NCI-H1048 (cell line): ENCODE measurements at places on chromosomes 16 and 17.

DNA sequence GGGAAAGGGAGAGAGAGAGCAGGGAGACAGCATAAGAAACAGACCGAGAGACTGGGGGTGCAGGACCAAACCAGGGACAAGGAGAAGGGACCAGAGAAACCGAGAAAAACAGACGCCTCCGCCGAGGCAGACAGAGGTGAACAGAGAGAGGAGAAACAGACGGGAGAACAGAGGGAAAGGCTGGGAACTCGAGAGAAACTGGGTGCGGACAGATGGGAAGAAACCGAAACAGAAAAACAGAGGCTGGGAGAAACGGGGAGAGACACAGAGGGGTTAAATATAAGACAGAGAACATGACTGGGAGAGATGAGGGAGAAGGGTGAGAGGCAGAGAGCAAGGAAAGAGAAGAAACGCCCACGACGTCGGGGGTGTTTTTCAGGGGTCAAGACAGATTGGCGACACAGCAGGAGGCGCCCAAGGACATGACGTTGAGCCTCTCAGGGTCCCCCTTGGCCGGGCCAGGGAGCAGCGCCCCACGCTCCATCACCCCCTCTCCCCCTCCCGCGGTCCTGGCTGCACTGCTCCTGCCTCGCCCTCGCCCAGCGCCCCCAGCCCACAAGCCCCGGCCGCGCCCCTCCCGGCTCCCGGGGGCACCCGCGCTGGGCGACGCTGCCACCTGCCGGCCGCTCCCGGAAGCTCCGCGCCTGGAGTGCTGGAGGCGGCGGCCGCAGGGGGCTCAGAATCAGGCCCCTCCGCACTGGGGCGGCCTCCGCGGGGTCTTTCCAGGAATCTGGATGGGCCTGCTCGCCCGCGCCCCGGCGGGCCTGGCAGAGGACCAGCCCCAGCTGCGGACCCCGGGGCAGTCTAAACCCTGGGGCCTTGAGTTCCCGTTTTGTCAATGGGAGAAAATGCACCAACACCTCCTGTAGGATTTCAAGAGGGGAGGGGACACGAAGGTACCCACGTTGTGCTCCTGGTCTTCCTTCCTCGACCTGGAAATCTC is 1.3 kb upstream of the TMEM92 start:
- DNase-seq, result no peak

DNA sequence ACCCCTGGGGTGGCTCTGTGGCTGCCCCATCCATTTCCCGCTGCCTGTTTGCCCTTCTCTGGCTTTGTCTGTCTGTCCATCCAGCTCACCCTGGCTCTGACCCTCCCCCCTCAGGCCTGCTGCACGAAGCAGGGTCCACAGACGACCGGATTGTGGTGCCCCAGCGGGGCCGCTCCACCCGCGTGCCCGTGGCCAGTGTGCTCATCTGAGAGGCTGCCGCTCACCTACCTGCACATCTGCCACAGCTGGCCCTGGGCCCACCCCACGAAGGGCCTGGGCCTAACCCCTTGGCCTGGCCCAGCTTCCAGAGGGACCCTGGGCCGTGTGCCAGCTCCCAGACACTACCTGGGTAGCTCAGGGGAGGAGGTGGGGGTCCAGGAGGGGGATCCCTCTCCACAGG is 761 bp upstream of the LAT start:
- DNase-seq, result no peak

DNA sequence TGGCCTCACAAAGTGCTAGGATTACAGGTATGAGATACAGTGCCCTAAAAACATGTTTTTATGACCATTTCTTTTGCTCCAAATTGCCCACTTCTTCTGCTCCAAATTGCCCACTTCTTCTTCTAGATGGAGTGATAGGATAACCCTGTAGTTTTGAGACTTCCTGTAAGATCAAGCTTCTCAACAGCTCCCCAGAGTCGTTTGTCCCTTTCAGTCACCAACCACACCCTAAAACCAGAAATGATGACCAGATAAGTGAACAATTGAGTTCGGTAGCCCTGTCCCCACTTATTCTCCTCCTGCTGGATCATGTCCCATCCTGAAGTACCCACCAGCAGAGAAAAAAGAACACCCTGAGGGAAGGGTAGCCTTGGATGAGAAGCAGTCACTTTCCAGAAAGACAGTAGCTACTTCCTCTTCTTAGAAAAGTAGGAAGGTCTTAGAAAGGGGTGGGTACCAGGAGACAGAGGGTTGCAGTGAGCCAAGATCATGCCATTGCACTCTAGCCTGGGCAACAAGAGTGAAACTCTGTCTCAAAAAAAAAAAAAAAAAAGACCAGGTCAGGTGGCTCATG is 2.5 kb downstream of the ODAD4 start:
- DNase-seq, result no peak

DNA sequence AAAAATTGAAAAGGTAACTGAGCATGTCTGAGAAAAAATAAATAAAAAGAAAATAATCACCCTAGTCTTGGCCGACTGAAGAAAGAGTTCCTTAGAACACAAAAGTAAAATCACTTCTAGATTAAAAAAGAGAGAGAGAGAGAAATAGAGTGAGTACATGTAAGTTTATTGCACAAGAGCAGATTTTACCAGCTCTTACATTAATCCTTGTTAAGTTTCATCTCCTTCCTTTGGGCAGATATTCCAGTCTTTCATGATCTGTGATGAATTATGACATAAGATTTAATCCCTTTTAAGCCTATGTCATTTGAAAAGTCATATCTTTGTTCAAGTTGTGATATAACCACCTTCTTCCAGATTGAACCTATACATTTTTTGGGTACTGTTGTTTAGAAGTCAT is 54.8 kb downstream of the NFAT5 start:
- no peak for DNase-seq

DNA sequence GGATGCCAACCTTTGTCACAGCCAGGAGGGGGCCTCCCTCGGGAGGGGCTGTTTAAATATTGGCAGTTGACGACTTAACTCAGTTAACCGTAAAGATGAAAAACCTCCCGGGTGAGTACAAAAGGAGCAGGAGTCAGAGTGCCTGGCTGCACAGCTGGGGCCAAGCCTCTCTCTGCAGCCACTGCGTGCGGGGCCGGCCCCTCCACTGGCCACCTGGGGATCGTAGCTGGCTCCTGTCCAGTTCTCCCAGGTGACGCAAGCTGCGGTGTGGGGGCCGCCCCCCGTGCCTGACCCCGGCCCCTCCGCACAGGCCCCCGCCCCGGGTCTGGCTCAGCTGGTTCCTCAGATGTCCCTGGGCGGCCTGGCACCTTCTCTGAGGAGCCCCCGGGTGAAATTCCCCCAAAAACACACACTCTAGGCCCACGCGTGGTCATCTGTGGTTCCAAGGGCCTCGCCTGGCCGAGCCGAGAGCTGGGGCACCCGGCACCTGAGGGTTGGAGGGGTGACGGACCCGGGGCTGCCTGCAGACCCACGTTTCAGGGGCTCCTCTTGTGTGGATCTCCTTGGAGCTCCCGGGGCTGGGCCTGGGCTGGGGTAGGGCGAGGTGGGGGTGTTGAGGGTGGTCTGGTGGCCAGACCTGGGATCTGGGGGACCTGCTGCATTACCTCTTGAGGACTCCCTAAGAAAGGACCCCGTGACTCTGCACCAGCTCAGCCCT is 7.4 kb upstream of the CACNA1H start:
- DNase-seq, result no peak

GRCh38 chr17:59830007-59830630 is 62.6 kb downstream of the TUBD1 start:
- no peak for DNase-seq

- DNase-seq, result no peak
Measured at GRCh38 chr17:42660692-42661345, 1.7 kb downstream of the TUBG2 start.

DNA sequence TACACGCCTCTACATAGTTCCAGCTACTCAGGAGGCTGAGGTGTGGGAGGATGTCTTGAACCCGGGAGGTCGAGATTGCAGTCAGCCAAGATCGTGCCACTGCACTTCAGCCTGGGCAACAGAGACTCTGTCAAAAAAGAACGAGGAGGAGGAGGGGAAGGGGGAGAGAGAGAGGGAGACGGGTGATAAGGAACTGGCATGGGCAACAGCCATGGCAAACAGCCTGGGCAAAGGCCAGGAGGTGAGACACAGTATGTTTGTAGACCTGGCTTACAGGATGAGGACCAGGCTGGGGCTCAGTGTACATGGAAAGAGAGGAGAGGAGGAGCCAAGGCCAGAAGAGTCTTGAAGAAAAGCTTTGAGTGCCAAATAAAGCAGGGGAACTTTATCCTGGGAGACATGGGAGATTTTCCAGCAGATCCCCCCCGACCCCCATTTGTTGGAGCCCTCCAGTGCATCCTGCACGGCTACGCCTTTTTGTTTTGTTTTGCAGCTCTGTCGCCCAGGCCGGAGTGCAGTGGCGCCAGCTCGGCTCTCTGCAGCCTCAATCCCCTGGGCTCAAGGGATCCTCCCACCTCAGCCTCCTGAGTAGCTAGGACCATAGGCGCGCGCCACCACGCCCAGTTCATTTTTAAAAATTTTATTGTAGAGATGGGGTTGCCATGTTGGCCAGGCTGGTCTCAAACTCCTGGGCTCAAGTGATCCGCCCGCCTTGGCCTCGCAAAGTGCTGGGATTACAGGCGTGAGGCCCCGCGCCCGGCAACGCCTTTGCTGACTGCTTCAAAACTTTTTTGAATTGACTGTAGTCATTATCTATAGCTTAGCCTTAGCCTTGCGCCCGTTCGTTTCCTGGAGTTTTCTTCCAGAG is 1.3 kb upstream of the ALKBH5 start:
- DNase-seq, result no peak

GRCh38 chr16:8966817-8967131 is 3.1 kb upstream of the USP7 start:
- DNase-seq, result no peak

DNA sequence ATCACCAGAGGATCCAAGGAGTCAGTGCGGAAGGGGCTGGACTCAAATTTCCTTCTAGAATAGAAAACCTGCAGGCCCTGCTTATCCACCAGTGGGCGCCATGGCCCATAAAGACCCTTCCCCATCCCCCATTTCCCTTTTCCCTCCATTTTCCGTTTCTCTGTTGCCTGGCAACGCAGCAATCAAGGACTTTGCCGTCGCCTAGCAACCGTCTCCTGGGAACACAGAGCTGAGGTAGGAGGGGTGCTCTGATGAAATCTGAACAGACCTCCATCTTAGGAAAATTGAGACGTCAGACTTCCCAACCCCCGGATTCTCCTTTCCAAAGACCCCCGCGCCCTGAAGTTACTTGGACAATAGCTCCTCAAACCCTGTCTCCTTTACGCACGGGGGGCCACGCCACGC is 5.7 kb downstream of the DLG4 start:
- peak; percentile 76 for DNase-seq

DNA sequence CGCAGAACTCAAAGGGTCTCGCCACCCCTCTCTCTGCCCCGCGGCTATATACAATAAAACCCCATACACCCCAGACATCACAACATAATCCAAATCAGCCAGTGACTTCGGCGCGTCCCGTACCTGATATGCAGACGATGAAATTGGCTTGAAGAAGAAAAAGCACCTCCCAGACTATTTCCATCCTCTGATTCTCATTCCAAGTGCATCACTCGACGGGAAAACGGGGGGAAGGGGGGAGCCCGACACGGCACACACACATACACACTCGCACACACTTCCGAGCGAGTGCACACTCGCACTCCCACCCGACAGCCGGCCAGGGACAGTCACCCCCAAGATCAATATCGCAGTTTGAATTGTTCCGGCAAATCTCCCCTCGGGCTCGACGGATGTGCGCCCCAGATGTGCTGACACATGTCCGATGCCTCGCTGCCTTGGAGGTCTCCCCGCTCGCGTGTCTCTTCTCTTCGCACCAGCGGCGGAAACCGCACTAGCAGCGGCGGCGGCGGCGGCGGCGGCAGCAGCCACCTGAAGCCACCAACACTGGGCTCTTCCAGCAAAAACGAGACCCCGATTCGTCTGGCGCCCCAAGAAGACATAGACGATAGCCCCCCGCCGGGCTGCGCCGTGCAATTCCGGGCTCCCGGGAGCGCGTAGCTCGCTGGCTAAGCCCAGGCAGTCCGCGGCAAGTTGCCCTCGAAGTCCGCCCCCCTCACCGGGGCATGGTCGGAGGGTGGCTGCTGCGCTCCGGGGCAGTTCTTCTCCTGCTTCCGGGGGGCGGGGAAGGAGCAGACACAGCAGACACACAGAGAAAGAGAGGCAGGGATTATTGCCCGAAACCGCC is 688 bp downstream of the CA10 start:
- DNase-seq, result no peak

GRCh38 chr16:1003391-1004347 is 22.1 kb downstream of the SOX8 start:
- no peak for DNase-seq

DNA sequence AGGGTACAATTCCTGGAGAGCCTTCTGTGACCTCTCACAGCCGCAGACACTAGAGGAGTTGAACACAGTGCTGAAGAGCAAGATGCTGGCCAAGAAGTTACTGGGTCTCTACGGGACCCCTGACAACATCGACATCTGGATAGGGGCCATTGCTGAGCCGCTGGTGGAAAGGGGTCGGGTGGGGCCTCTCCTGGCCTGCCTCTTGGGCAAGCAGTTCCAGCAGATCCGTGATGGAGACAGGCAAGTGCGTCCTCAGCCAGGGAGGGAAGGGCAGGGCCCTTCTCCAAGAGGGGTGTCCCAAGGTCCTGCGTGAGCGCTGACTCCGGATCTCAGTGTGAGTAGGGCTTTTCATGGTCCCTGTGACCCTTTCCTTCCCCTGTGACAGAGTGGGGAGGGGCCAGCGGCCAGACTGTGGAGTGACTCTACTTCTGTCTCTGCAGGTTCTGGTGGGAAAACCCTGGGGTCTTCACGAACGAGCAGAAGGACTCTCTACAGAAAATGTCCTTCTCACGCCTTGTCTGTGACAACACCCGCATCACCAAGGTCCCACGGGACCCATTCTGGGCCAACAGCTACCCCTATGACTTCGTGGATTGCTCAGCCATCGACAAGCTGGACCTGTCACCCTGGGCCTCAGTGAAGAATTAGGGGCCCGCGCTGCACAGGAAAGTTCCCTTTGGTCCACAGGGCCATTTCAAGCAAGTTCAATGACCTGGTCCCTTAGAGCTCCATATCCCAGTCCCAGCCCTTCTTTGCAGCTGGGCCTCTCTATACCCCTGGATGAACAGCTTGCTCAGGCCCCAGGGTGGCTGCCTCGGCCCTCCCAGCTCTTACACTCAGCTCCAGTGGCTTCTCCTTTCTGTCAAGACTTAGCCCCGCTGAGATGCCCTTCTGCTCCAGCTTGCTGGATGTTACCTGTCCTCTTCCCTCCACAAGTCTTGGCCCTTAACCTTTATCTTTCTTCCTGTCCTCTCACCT is 13.1 kb downstream of the MPO start:
- no peak for DNase-seq

- no peak for DNase-seq
Measured at GRCh38 chr16:73610605-73611156, 562.8 kb upstream of the ZFHX3 start.

GRCh38 chr16:12600116-12600515 is 203.6 kb downstream of the CPPED1 start:
- DNase-seq, result no peak

- no peak for DNase-seq
Measured at GRCh38 chr16:47055136-47055885, 81.8 kb upstream of the DNAJA2 start.

DNA sequence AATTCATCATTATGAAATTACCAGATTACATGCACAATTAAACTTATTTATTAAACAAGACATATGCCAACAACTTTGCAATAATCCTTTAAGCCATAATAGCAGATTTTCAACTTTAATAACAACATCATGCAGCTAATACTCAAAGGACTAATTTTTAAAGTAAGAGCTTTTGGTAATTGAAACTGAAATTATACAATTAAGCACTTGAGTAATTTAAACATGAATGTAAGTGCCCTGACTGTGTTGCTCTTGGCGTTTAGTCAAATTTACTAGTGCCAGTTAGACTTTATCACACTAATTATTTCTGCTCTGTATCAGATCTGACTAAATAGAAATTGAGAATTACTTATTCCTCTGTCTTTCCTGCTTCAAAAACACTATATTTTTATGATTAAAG is 46.8 kb upstream of the PSMD7 start:
- DNase-seq, result no peak
